Activated naive CD8-positive, alpha-beta T cell treated with anti-CD3 and anti-CD28 coated beads for 36 hours (primary cell): ENCODE measurements at places on chromosomes 7 and 10.

DNA sequence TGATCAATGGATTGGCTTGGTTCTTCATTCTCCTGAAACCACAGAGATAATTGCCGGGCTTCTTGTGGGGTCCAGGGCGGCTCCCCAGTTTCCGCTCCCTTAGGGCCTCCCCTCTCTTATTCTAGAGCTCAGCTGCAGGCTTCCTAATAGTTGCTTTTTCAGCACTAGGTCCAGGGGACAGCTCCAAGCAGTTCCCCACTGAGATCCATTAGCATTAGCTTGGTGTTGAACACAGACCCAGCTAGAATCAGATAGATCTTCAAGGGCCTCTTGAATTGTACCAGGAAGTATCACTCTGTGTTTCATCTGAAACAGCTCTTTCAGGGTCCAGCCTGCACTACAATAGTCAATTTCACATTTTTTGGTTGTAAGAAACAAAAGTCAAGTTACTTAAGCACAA is 238.7 kb downstream of the SEC23IP start:
- DNase-seq: no peak

GRCh38 chr7:2800931-2801688 is 43.0 kb downstream of the GNA12 start:
- DNase-seq: no peak

DNA sequence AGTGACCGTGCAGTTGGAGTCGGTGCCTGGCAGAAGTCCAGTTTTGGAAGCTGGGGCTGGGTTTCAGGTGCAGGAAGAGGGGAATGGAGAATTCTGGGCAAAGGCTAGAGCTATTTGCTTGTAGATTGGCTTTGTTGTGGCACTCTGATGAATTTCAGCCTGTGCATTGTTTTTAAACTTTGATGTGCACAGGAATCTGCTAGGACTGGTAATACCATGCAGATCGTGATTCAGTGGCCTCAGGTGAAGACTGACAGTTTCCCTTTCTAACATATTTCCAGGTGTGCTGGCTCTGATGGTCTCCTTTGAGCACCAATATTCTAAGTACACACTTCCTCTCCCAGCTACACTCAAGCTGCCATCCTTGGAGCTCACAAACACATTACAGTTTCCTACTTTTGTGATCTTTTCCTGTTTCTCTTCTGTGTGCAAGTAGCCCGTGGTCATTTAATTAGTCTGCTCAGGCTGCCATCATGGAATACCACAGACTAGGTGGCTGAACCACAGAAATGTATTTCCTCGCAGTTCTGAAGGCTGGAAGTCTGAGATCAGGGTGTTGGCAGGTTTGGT is 55.6 kb downstream of the NOC3L start:
- DNase-seq: no peak

GRCh38 chr10:54710918-54711317 is 90.1 kb downstream of the PCDH15 start:
- no peak for DNase-seq

DNA sequence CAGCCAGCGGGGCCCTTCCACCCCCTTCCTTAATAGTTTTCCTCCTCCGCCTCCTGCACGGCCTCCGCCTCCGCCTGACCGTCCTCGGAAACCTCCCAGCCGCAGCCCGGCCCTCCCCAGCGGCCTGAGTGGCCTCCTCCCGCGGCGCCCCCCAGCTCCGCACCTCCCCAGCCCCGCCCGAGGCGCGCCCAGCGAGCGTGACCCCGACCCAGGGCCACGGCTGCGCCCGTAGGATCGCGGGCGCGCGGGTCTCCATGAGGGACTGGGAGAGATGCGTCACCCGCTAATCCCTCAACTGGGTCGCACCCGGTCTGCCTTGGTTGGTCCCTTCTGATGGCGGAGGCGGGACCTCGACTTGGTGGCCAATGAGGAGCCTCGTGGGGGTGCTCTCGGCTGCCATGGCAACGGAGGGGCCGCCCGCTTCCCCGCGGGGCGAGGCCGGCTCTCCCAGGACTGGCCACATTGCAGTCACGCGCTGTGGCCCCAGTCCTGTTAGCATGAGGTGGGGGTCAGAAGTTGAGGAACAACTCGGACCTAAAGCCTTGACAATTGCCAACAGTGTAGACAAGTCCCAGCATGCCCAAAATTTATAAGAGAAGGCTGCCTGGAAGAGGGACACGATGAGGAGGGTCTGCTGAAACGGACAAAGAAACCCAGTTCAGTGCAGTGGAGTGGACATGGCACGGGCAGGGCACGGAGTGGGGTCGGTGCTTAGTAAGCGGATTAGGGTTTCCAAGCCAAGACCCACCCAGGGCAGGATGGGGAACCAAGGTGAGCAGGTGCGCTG is 24.3 kb downstream of the DDIT4 start:
- peak; percentile 94 for DNase-seq

GRCh38 chr10:16425449-16425848 is 11.4 kb upstream of the PTER start:
- DNase-seq: no peak

DNA sequence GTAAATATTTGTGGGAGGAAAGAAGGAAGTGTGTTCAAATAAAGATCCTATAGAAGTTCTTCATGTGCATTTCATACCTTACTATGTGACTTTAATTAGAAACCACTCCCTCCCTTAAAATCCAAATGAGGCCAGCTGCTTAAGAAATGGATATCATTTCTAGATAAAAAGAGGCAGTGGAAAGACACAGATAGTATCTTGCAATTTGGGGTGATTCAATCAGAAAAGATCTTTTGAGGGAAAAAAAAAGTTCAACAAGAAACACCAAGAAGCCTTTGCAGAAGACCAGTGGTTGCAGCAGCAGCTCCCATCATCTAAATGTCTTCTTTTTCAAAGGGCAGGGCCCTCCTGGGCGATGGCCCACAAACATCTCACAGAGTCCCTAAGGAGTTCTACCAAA is 200.1 kb downstream of the LRRN3 start:
- no peak for DNase-seq

DNA sequence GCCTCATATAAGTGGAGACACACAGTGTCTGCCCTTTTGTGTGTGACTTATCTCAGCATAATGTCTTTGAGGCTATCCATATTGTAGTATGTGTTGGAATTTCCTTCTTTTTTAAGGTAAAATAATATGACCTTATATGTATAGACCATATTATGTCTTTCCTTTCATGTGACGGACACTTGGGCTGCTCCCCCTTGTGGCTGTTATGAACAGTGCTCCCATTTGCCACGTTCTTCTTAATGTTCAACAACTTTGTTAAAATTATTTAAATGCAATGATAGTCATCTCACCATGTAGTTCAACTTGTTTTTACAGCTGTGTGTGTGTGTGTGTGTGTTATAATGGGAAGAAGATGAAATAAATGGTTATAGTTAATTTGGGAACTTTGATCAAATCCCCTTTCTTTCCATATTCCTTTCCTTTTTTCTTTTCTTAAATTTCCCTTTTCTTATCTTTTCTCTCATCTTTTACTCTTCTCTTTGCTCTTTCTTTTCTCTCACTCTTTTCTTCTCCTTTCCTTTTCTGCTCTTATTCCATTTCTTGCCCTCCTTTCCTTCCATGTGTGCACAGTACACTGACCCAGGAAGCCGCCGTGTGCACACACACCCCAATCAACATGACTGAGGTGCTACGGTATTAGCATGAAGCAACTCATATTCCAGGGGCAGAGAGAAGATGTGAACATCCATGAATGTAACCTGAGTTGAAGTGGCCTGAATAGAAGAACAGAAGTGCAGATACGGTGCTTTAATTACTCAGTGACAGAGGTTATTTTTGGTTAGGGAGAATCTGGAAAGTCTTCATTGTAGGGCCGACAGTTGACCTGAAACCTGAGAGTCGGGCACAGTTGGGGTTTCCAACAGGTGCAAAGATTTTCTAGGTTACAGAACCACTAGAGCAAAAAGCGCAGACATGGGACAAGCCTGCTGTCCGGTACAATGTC is 596.6 kb downstream of the SDK1 start:
- DNase-seq: no peak

DNA sequence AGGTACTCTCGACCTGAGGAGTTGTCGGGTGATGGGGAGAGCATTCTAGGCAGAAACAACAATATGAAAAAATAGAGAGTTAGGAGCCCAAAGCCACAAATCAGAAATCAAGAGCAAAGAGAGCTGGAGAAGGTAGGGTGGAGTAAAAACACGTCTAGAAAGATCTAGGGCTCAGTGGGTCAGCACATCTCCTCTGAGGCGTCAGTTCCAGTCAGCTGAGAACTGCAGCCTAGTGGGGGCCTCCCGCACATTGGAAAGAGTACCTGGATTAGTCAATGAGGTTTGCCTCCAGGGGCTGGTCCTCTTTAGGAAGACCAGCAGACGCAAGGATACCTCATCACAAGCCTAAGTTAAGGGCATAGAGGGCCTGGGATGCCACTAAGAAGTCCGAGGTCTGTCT is 113.2 kb upstream of the LANCL2 start:
- DNase-seq: no peak

DNA sequence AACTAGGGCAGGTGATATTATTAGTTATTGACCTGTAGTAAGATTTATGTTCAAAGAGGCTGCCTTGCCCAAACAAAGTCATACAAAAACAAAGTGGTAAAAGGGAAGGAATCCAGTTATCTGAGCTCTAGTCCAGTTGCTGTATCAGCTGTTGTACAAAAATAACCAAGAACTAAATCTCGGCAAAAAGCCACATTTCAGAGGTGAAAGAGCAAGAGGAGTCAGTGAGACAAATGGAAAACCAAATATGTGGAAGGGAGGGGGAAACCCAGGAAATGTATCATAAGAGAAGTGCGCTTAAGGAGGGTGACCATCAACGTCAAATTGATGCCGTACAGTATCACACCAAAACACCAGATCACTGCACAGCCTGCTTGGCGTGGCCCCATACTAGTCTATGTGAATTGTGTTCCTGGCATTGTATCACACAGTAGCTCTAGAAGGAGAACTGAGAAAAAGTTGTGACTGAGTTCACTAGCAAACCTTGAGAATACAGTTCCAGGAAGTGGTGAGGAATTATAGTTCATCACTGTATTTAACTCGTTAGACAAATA is 6.4 kb downstream of the AGBL3 start:
- peak; percentile 44 for DNase-seq

DNA sequence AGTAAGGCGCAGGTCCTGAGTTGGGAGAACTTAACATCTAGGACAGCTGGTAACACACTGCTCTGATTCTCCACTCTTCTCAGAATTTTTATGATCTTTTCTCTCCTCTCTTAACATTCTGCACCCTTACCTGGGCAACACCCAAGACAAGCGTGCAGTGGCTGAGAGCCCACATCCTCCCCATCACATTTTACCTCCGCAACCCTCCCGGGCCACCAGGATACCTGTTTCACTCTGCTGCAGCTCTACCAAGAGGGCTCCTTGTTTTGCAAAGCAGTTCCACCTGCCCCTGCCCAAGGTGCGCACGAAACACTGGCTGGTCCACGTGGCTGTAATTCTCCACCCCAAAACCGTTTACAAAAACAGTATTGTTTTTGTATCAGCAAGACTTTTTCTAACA is 81.5 kb downstream of the ITIH5 start:
- DNase-seq: no peak

DNA sequence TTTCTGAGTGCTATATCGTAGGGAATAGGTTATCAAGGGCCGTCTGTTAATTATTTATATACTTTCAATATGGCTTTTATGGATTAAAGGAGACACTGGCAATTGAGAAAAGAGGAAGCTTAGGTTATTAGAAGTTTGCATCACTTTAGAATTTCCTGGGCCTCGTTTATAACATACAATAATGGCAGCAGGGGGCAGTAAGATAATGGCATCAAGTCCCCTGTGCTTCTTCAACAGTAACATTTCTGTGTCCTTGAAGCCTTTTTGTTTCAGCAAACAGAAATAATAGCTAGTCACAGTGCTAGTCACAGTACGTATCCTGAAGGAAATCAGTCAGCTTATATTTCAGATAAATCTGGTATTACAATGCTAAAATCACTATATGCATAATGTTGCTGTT is 41.9 kb downstream of the SPAM1 start:
- DNase-seq: no peak

DNA sequence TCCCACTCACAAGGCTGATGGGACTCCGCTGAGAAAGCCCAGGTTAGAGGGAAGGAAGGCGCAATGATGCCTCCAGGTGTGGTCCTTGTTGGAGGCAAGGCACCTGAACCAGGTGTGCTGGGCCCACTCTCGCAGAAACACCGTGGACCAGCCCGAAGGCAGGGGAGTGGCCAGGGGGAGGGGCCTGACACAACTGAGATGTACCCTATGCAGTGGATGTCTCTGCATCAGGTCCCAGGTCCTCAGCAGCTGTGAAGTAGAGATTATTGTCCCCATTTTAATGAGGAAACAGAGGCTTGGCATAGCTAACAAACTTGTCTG is 32.0 kb downstream of the GBX1 start:
- no peak for DNase-seq

GRCh38 chr10:95792874-95793285 is 36.9 kb downstream of the ENTPD1 start:
- DNase-seq: no peak

- DNase-seq: no peak
Observed at GRCh38 chr7:73446682-73447081, 13.1 kb downstream of the FZD9 start.

DNA sequence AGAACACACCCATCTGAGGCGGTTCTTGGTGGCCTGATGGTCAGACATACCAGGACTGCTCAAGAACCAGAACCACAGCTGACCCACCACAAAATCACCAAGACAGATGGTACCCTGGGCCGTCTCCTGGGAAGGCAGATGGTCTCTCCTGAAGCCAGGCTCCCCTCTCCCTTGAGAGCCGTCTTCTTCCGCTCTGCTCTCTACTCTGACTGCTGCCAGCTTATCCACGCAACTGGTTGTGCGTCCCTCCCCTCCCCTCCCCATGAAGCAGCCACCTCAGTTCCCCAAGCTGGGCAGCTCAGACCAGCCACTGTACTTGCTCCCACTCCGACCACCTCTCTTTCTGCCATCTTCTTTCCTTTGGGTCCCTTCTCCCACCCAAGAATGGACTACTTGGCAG is 14.0 kb downstream of the PDIA4 start:
- no peak for DNase-seq
